ENCODE measurements at places on chromosomes 3 and 15.

DNA sequence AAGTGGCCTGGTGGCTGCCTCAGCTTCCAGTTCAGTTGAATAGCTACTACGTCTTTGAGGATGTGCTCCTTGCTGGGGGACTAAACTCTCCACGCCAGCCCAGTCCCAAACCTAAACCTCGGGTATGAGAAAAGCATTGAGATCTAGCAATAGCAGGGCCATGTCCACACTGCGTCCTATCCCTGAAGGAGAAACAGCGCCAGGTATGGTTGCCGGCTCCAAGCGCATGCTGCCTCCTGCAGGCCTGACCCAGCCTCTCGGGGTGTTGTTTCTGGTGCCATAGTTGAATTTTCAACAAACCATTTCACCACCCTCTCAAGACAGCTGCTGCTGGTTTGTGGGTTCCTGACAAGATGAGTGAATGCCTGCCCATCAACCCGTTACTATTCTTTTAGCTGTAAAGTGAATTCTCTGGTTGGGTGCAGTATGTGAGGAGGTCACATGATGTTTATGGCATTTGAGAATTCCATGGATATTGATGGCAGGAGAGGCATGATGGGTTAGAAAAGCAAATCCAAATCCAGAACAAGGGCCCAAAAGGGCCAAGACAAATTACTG lies 13.0 kb upstream of the SLC28A1 start:
- no peak for DNase-seq

DNA sequence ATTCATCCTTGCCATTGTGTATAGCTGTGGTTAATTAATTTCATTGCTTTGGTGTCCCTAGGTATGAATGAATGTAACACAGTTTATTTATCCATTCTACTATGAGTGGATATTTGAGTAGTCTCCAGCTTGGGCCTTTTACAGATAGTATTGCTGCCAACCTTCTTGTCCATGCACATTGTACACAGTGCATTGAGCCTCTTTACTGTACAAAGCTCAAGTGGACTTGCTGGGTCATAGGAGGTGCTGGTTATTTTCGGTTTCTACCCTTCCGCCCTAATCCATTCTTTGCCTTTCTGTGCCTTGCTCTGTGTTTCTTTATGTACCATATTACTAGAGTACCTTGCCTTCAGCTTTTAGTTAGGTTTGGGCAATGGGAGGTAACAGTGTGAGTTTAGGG lies 60.7 kb downstream of the DUT start:
- DNase-seq: no peak

GRCh38 chr3:166123576-166123975 lies 286.4 kb upstream of the BCHE start:
- DNase-seq: peak; percentile 52

GRCh38 chr3:50490424-50490823 lies 13.0 kb downstream of the CACNA2D2 start:
- DNase-seq: no peak

DNA sequence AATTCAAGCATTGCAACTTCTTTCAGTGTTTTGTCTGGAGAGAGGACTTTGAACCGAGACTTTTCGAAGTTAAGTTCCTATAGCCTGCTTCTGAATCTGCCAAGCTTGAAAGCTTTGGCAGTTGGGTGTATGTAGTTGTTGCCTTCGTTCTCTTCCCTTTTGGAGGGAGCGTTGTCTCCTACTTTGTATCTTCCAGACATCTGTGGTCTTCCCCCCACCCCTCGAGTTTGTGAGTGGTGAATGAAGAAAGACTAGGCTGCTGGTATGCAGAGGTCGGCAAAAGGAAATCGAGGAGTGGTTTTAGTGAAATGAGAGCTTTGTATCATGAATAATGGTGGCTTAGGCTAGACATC lies 1.3 kb downstream of the CTNNB1 start:
- DNase-seq: peak; percentile 70

GRCh38 chr3:157204431-157204830 lies 44.5 kb upstream of the CCNL1 start:
- peak; percentile 60 for DNase-seq

- DNase-seq: peak; percentile 59
Observed at GRCh38 chr3:16066975-16067374, 107.5 kb upstream of the GALNT15 start.

DNA sequence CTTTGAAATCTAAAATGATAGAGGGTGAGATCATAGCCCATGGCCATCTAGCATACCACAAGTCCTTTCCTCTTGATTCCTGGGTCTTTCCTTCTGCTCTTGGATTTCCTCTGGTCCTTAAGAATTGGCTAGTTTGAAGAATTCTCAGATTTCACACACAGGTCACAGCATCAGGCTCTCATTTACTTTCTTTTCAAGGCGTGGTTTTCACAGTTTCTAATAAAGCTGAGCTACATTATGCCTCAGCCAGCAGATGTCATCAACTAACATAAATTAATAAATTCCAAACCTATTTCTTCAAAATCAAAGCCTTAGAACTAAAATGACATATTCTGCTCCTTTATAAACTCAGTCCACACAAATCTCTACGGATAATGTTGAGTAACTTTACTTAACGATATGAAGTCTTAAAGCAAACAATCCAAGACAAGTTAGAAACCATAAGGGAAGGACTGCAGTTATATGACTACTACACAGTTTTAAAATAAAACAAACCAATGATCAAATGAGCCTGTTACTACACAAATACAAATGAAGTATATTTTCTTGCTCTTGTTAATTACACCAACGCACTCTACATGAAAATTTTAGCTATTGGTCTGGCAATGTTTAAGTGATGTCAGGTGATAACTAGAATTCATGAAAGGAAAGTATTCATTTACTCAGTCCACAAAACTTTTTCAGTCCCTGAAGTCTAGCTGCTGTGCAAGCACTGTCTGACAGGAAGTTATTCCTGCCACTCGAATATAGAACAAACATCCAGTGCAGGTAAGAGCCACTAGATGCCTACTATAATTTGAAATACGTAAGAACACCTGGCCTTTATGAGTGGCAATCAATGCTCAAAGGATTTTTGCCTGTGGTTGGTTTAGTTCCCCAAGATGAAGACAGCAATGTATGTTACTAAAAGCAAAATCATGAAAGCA lies 9.2 kb downstream of the CCDC14 start:
- DNase-seq: no peak

DNA sequence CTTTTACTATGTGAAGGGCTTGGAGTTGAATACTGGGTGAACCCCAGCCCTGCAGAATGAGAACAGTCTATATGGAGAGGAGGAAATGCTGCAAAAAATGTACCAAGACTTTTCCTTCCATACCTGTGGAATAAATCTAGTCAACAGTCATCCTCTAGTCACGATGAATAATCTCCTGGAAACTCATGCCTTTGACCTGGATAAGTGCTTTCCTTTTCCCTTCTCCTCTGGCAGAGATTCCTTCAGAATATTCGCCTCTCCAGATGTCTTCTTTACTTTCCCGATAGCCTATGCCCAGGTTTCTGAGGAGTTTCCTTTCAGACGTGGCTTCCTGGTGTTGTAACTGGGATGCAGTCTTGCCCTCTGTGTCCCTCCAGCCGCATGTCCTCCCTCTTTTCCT lies 28.1 kb downstream of the CCNL1 start:
- no peak for DNase-seq

DNA sequence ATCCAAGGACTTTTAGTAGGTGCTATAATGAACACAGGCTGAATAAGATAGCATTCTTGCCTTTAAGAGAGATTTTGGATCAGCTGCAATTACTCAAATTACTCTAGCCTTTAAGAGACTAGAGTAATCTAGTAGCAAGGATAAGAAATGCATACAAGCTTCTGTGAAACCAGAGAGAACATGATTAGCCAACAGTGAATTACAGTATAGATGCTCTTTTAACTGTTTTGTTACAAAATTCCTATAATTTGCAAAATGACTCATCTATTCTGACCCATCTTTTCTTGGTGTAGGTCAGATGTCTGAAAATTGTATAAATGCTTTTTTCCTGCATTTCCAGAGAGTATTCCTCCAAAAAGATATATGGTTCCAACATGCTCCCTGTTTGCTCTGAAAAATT lies 66.9 kb downstream of the CEP63 start:
- no peak for DNase-seq

DNA sequence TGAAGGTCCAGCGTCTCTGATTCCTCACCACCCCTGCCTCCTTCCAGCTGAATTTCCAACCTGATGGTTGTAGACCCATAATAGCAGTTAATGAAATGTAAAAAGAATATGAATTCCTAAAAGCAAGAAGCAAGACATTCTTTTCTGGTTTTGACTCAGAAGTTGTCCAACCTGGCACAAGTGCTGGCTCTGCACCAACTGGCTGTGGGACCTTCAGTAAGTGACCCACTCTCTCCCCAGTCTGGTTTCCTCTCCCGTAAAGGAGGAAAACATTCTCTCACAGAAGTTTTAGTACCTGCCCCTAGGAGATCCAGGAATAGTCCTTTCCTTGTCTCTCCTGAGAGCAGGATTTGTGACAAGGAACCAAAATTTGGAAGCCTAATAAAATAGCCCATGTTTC lies 236.9 kb upstream of the TRIM42 start:
- DNase-seq: peak; percentile 84

DNA sequence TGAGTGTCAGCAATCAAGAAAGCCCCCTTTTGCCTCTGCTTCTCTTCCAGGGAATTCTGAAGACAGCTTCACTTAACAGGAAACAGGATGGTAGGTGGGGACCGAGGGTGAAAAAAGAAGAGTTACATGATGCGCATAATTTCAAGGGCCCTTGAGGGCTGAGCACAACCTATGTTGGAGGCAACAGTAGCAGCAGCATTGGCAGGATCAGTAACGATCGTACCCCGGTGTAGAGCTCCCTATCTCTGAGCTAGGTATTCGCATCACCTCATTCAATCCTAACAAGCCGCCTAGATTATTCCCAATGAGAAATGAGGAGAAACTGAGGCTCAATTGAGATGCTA lies 432 bp upstream of the RAD54L2 start:
- no peak for DNase-seq

DNA sequence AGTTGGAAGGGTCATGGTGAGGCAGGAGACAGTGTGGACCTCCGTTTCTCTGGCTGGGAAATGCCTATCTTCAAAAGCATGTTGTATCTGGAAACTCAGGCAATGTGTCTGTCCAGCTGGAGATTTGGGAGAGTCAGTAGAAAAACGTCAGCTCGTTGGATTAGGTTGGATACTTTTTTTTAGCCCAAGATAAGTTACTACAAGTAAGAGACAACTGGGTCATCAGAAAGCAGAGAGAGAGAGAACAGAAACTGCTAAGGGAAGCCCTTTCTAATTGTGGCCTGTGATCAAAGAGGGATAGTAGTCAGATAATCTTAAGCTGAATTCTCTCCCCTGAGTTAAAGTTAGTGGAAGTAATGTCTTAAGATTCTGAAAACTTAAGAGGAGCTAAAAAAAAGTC lies 78.9 kb upstream of the ZNF280D start:
- DNase-seq: no peak

DNA sequence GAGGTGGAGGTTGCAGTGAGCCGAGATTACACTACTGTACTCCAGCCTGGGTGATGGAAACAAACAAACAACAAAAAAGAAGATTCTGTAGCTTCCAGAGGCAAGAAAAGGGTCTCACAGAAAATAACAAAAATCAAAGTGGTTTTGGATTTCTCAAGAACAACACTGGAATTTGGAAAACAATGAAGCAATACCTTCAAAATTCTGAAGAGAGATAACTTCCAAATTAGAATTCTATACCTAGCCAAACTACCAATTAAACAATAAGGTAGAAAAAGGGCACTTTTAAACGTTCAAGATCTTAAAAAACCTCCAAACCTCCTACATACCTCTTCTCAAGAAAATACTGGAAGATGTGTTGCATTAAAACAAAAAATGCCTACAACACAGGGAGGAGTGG lies 4.9 kb upstream of the CDCP1 start:
- DNase-seq: no peak

DNA sequence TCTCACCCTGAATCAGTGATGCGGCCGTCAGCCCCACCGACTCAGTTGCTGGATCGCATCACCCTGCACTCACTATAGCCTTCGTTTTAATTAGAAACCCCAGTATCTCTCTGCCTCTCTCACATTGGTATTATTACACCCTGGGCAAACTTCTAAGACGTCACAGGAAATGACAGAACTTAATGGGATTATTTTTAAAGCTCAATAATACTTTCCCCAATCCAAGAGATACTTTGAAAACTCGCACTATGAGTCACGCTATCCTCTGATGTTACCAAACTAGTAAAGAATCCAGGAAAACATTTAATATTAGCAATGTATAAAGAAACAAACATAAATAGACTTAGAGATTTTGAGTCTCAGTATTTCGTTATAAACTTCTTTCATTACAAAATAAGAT lies 36.6 kb downstream of the RUBCN start:
- DNase-seq: no peak

- no peak for DNase-seq
Observed at GRCh38 chr3:170128259-170128976, 53.1 kb downstream of the PHC3 start.

DNA sequence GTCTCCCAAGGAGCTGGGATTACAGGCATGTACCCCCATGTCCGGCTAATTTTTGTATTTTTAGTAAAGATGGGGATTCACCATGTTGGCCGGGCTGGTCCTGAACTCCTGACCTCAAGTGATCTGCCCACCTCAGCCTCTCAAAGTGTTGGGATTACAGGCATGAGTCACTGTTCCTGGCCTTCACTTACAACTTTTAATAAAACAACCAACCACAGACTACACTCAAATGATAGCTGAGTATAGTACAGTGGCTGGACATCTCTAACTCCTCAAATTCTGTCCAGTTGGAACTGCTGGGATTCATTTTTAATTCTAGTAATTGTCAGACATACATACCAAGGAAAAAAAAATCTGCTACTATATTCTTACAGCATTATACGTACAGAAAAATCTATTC lies 71.0 kb downstream of the PBRM1 start:
- DNase-seq: peak; percentile 16

GRCh38 chr3:195035345-195036202 lies 235.4 kb downstream of the XXYLT1 start:
- DNase-seq: no peak

DNA sequence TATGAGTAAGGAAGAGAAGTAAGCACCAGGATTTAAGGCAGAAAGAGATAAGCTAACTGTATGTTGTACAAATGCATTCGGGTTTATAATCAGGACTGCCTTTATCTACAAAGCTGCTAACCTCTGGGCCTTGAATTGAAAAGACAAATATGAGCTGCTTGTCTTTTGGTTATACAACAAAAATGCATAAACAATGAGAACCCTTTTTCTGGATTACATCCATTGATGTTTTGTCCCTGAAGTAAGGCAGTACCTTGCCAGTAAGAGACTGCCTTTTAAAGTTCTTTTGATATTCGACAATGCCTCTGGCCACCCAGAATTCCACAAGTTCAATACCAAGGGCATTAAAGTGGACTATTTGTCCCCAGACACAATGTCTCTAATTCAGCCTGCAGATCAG lies 280.7 kb downstream of the ZNF621 start:
- DNase-seq: no peak
